ENCODE measurements at places on chromosomes 2 and 18.

- DNase-seq: peak; percentile 73
Measured at GRCh38 chr18:48623468-48624235, 84.8 kb downstream of the CTIF start.

- no peak for DNase-seq
Measured at GRCh38 chr2:46632349-46632748, 153.0 kb downstream of the TMEM247 start.

DNA sequence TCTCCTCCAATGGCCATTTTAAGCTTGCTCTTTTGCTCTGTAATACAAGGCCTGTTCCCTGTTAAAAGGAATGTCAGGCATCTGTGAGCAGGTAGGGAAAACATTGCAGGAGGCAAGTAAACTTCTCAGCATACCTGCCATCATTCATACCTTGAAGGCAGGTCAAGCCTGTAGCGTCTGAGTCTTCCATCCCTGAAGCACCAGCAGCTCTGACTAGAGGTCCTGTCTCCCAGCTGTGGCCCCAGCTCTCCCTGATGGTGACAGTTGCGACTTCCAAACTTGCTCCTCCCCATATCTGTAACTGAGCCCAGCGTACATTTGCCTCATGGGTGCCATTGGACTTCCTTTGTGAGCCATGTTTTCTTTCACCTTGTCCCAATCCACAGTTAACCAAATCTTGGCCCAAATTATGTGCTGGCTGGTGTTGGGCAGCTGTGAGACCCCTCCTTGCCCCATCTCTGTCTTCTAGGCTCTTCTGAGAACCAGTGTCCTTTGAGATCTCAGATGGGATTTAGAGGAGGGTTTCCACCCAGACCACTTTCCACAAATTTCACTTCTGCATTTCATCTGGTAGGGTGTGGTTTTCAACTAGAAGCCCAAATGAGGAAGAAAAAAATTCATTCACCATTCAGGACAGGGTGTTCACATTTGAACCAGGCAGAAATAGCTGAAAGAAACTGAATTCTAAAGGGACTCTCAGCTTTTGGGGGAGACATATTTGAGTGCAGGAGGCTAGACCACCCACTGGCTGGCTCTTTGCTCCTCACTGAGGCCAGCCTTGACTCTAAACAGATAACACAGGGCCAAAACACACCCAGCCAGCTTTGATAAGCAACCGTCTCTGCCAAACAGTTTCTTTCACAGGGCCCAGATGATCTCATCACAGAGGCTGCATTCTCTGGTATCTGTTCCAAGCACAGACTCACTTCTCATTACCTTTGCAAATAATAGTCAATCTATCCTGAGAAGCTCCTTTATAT, 66.4 kb upstream of the MSH2 start:
- no peak for DNase-seq

GRCh38 chr2:156331572-156332283, 793 bp downstream of the NR4A2 start:
- DNase-seq: no peak

- DNase-seq: peak; percentile 73
Measured at GRCh38 chr2:205022841-205023240, 477.6 kb downstream of the PARD3B start.

DNA sequence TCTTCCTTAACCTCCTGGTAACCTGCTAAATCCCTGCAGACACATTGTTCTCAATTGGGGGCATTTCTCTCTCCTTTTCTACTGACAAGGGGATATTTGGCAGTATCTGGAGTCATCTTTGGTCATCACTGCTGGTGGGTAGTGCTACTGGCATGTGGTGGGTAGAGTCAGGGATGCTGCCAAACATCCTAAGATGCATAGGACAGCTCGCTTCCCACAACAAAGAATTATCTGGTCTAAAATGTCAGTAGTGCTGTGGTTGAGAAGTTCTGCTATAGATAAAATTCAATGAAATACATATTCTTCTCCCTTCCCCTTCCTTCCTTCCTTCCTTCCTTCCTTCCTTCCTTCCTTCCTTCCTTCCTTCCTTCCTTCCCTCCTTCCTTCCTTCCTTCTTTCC, 18.7 kb upstream of the LHCGR start:
- no peak for DNase-seq

DNA sequence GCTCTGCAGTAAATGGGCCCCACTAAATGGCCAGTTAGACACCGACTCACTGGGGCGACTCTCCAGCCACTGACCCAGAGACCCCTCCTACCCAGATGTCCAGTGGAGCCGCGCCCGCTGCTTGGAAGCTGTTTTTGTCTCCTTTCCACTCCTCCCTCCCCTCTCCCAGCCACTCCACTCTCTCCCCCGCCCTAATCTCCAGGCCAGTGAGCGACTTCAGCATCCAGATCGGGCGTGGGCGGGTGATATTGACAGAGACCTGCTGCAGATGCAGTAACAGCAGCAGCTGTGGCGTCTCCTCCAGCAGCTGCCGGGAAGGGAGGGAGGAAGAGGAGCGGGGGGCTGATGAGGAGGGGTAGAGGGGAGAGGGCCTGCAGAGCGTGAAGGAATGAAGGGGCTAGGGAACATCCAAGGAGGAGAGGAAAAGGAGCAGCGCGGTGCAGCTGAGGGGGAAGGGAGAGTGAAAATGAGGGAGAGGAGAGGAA, at the start of gene SCN7A:
Gene SCN7A, minus strand, starts transcription at position 110 of the 485 bp plus-strand sequence. CDS start 16,553 bp downstream, outside the sequence.
- DNase-seq: no peak

GRCh38 chr2:62391696-62392095, 114.3 kb downstream of the TMEM17 start:
- DNase-seq: no peak

DNA sequence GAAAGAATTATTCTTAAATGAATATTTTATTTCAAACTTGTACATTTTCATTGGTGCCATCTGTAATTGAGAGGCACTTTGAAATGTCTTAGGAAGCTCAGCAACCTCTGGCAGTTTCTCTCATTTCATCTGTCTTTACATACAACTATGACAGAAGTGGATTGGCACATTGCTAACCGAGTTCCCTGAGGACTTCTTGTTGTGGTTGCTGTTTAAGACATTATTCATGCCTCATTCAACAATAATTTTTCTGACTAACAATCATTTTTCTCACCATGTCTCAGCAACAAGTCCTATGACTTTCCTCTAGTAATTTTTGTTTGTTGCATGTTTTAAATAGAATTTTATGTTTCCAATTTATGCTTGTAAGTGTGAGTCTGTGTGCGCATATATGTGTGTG, 284.0 kb upstream of the CWC22 start:
- DNase-seq: no peak

DNA sequence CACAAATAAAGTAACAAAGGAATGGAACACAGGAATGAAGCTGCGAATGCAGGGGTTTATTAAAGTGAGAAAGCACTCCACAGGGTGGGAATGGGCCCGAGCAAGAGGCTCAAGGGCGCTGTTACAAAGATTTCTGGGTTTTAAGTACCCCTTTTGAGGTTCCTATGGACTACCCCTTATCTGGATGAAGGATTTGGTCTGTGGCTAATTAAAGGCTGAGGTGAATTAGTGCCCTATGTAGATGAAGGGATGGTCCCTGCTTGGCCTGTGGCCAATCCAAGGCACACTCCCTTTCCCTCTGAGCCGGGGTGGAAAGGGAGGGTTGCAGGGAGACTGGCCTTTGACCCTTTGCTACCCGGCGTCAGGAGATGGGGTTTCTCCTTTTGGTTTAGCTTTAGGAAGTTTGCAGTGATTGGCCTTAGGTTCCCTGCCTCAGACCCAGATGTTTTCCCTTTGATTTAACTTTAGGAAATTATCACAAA, 47.5 kb upstream of the CNGA3 start:
- no peak for DNase-seq

DNA sequence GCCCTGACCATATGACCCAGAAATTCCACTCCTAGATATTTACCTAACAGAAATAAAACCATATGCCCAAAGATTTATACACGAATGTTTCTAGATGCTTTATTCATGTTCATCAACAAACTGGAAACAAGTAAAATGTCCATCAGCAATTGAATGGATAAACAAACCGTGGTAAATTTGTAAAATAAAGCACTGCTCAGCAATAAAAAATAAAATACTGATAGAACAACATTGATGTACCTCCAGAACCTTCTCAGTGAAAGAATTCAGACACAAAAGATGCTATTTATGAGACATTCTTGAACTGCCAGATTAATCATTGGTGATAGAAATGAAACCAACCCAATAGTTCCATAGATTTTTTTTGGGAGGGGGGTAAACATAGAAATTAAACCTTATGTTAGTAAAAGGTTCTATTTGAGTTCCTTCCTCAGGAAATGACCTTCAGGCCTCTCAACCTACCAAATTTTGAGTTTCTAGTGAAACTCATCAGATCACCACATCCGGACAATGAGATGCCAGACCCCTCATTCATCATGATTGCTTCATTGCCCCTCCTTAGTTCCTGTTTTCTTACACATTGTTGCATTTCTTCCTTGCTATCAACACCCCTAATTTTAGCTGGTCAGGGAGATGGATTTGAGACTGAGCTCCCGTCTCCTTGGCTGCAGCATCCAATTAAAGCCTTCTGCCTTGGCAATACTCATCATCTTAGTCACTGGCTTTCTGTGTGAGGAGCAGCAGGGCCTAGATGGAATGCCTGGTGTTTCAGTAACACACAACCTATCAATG, 203.5 kb downstream of the LPIN1 start:
- no peak for DNase-seq

GRCh38 chr2:69918401-69918800, 3.5 kb downstream of the MXD1 start:
- DNase-seq: no peak

DNA sequence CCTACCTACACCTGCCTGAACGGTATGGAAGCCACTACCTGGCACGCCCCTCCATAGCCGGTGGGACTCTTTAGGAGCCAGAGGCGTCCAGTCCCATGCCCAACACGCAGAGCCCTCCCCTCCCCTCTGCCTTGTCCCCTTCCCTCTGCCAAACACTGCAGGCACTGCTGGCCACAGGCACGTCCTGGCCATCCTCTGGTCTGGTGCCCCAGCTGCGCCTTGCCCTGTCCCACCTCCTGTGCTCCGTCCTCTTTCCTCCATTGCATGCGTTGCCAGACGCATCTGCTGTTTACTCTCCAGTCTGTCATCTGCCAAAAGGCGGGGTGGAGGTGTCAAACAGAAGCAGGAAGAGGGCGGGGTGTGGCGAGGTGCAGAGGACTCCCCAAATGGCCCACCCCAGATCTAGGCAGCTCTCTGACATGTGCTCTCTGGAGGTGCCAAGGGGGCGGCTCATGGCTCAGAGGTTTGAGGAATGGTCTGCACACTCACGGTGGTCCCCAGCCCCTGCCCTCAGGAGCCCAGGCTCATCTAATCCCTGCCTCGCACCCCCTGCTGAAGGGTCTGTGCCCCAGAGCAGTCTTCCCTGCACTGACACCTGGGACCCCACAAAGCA, 45.1 kb downstream of the HS6ST1 start:
- no peak for DNase-seq
